ENCODE measurements at places on chromosomes 2 and 18.

DNA sequence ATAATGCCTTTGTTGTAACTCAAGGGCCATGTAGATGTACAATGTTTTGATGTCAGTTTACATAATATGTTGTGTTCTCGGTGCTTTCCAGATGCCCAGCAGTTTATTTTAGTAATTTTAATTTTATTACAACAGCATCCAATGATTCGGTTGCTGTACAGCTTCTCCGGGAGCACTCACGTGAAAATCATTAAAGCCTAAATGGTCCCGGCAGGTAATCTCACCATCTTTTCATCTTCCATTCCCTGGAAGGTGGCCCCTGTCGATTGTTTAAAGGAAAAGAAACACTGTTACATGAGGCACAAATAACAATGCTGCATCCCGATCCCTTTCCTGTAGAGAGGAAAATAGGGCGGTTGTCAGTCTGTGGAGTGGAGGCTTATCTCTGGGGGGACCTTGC lies 498.1 kb downstream of the SLC4A3 start:
- no peak for DNase-seq

- no peak for DNase-seq
Observed at GRCh38 chr2:72917138-72917876, at the start of gene EMX1. Gene EMX1, plus strand, starts transcription at chr2:72917519. Its CDS starts 334 bp downstream, at chr2:72917853.

DNA sequence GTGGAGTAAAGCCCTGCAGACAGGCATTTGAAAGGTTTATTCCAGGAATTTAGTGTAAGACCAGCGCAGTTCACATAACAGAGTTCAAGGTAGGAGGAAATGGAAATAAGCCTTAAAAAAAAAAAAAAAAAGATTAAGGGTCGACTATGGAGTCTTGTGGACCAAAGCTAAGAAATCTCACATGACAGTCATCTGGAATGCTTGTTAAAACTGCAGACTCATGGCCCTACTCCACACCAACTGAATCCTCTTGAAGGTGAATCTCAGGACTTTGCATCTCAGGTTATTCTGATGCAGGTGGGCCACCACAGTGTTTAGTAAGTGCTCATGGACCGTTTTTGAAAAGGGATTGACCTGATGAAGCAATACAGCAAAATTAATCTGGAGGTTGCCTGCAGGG lies 8.8 kb downstream of the TTLL4 start:
- DNase-seq, result no peak

DNA sequence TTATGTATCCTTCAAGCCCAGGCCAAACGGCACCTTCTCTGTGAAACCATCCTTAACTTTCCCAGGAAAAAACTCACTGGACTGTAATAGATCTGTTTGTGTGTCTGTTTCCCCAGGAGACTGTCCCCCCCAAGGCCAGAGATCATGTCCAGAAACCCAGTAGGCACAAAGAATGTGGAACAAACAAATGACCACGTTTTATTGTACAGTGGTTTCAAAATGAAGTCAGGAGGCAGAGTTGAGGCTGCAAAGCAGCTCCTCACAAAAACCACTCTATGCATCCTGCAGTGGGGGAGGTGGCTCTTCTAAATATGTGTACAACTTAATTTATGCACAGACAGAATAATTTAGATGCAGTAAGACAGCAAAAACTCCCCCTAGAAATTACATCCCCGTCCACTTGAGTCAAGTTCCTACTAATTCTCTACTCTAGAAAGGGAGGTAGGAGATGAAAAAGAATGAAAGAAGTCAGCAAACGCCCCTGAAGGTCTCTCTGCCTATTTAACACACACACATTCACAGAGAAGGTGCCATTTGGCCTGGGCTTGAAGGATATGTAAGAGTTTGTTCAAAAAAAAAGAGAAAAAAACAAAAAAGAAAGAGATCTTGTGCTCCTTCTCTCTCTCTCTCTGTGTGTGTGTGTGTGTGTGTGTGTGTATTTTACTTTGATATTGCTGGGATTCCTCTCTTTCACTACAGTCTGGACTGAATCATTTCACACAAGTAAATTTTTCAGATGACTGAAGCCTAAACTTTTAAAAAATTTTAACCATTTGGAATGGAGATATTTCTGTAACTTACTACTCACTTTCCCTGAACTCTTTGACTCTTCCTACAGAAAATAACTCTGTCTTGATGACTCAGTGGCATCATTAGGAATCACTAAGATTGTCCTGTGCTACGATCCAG lies 19.5 kb downstream of the BCL2 start:
- DNase-seq, result no peak

DNA sequence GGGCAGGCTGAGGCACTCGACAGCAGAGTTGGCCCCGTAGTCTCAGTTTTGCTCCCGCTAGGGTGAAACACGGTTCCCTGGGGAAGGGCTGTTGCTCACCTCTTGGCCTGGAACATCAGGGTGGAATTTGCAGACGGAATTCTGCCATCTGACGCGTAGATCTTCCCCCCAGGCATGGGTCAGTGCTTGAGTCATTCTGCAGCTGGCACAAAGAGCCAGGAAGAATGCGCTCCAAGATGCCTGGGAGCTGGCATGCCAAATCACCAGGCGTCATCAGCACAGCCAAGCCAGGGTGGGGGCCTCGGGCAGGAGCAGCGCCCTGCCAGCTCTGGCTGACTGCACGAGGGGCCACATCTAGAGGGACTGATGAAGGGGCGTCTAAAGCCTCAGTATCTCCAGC lies 42.7 kb downstream of the ODC1 start:
- peak; percentile 72 for DNase-seq

- no peak for DNase-seq
Observed at GRCh38 chr2:128558441-128558840, 239.8 kb upstream of the HS6ST1 start.

GRCh38 chr18:74796841-74797576 lies 199.3 kb downstream of the ZNF407 start:
- DNase-seq, result no peak

GRCh38 chr2:83827618-83828017 lies 631.5 kb downstream of the SUCLG1 start:
- no peak for DNase-seq

DNA sequence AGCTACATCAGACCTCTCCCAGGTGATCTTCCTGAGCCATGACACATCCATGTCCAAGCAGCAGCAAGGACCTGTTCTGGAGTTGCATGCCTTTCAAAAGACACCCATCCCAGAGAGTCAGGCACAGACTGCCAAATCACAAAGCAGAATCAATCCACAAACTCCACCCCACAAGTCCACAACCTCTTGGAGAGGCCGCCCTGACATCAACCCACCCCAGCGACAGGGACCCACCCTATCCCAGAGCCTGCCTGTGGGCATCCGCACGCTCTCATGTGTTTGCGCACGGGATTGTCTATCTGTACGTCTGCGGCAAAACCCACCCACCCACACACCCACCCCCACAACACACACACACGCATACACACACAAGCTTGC lies 11.9 kb downstream of the SMAD7 start:
- DNase-seq, result no peak

- no peak for DNase-seq
Observed at GRCh38 chr2:229719926-229720647, 5.7 kb upstream of the DNER start.

DNA sequence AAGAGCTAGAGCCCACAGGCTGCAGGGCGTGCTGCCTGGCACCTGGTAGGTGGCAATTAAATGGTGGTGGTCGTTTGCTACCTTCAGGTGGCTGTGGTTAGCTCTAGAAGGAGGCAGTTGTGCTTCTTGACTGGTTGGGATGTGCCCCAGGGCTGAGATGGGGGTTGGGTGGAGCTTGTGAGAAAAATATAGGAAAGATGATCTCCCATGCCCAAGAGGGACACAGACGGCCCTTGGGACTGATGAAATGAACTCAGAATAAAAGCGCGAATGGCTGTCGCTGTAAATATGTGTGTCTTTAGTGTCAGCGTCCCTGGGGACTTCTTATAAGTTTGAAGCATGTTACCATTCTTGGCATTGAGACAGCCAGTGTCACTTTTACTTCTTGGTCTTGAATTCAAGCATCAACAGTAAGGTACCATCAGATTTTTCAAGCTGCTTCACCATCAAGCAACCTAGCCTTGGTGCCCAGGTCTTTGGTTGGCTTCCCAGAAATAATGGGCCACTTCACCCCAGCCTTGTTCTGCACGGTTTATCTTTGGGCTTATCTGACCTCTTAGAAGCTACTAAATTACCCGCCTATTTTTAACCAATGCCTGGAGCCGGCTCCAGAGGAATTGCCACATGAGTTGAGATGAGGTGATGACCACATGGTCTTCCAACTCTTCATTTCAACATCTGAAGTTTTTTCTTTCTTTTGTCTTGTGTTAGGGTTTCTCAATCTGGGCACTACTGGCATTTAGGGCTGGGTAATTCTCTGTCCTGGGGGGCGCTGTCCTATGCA lies 11.9 kb downstream of the LRRFIP1 start:
- DNase-seq, result peak; percentile 11

DNA sequence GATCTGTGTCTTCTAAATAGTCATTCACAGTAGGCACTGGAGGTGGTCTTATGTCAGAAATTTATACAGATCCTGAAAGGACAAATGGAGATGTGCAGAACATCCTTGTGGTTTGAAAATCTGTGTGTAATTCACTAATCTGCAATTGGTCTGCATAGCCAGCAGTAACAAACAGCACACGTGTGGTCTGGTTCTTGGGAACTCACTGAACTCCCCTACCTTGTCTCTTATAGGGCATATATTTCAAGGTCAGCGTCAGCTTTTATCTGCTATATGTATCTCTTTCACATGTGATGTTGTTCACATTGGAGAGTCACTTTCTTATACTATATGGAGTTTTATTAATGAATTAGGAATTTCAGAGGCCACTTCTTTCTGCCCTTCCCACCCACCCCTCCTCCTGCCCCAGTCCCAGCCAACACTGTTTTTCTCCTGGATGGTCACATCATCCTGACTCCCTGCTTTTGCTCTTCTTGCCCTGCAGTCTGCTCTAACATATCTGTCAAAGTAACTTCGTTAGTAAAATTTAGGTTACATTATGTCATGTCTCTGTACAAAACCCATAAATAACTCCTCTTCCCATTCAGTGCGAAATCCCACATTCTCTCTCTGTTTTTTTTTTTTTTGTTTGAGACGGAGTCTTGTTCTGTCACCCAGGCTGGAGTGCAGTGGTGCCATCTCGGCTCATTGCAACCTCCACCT lies 35.4 kb upstream of the CABYR start:
- DNase-seq, result no peak

- no peak for DNase-seq
Observed at GRCh38 chr2:205020673-205021072, 475.4 kb downstream of the PARD3B start.

GRCh38 chr2:192145496-192145895 lies 49.2 kb downstream of the TMEFF2 start:
- DNase-seq, result no peak

Data from left hindlimb (tissue), 1 donor.